ENCODE measurements at places on chromosomes 16 and 17. TPM values are rescaled to one million over a fixed set of nuclear protein-coding genes. Genes with fewer than 3 reads are reported as not detected.

Gene NATD1
- 3.1 TPM for total RNA-seq

Gene MYLK3
- 0.22 TPM for total RNA-seq

Gene KRT20
- total RNA-seq = 1.5 TPM

GRCh38 chr17:70969521-70970034 is 800.2 kb downstream of the KCNJ2 start:
- H3K27ac ChIP-seq = no peak overlapping the region
- no peaks in the 10 kb centered on the region for H3K27me3 ChIP-seq
- no peaks in the 10 kb centered on the region for H3K36me3 ChIP-seq

DNA sequence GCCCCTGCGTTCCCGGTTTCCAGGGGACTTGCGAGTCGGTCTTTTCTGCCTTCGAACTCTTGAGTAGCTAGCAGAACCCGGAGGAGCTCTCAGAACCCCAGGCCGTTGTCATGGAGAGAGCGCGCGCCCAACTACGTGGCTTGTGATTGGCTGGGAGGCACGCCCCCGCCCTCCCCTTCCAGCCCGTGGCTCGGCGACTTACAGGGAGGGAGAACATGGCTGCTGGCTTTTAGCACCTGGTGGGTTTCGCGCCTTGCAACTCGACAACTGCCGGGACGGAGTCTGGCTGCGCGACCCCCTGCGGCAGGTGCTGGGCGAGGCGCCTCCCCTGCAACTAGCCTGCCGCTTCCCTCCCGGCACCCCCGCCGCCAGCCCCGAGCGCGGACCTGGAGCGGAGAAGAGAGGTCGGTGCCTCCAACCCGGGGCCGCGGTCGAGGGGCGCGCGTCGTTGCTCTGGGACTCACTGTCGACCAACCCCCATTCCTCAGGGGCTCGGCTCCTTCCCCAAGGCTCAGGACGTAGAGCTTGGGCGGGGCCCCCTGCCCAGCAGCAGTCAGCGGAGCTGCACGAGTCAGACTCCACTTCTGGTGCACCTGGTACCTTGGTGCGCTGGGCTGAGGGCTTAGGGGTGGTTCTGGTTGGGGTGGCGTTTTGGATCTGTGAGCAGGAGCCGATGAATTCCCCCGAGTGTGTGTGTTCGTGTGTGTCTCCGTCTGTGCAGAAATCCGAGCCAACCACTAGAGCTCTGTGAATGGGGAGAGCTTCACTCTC is 9.0 kb upstream of the ZFP90 start:
- H3K36me3 ChIP-seq = no peaks in the 10 kb centered on the region
- H3K27me3 ChIP-seq = no peaks in the 10 kb centered on the region
- H3K27ac ChIP-seq = peak overlapping the region; percentile 11
- DNase-seq = peak; percentile 41

GRCh38 chr16:72727565-72727964 is 320.4 kb downstream of the ZFHX3 start:
- H3K36me3 ChIP-seq = no peaks in the 10 kb centered on the region
- H3K27me3 ChIP-seq = no peaks in the 10 kb centered on the region
- H3K4me1 ChIP-seq = peaks cover 7% of the 10 kb centered on the region
- no peak for DNase-seq
- no peak overlapping the region for H3K4me3 ChIP-seq

DNA sequence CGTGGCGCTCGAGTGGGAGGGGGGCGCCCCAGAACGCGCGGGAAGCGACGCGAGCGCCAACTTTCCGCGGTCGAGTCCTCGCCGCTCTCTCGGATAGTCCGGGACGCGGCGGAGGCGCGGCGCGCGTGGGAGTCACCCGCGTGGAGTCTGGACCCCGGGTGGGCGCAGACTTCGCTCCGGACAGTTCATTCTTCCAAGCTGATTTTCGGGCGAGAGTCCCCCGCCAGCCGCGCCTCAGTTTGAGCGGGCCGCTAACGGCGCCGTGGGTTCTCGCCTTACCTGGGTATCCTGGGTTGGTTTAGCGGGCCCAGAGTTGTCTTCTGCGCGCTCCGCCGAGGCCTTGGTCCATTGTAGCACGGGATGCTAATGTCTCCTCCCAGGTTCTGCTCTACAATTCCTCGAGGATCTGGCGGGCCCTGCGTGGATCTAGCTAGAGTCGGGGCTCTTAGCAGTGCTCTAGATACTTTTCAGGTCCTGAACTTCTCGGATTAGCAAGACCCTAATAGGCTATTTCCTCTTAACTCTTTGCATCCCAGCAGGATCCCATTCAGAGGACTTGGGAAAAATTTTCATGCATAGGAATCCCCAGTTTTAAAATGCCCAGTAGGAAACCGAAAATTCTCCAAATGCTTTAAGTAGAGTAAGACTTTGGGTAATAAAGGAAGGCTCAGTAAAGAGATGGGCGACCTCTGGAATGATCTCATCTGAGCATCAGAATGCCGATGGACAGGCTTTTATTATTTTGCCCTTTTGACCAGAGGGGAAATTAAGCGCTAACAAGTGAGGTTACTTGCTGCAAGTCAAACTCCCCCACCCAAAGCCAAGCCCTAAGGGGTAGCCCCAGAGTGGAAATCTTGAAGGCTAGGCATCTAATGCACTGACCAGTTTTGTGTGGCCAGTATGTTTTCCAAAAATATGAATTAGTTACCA is 537 bp upstream of the GJC1 start:
- no peaks in the 10 kb centered on the region for H3K36me3 ChIP-seq
- no peak for DNase-seq
- H3K4me1 ChIP-seq = peaks cover 69% of the 10 kb centered on the region

DNA sequence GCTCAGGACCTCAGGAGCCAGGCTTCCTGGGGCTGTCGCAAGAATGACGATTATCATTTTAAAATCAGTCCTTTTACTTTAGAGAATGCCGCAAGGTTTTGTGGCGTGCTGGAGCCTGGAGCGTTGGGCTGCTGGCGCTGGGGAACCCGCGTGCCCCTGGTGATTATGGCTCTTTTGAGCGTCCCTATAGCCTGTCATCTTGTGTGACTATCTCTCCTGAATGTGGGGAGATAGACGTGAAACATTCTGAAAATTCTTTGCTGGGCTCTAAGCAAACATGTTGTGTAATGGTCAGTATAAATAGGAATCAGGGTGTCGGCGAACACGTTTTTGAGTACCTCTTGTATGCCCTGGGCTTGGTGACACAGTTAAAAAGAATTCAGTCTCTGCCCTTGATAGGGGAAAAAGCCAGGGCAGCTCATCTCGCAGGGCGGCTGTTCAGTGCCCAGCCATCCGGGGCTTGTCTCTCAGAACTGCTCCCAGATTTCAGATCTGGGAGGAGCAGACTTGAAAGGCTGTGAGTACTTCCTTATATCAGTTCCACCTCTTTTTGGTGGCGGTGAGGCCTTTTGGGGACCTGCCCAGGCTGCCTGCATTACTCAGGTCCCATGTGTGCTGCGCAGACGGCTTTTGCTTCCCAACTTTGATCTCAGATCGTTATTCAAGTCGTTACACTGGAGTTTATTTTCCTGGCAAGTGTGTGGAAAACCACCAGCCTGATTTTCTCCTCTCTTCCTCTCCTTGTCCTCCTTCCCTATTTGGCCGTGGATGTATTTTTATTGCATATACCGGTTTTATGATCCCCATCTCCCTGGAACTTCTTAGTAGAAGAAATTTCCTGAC is 973 bp downstream of the SLC7A6 start:
- peaks cover 33% of the 10 kb centered on the region for H3K4me1 ChIP-seq
- H3K4me3 ChIP-seq = peak overlapping the region; percentile 85
- DNase-seq = peak; percentile 68
- no peaks in the 10 kb centered on the region for H3K27me3 ChIP-seq
- no peaks in the 10 kb centered on the region for H3K36me3 ChIP-seq

- no peak for DNase-seq
- H3K4me1 ChIP-seq = no peaks in the 10 kb centered on the region
- H3K36me3 ChIP-seq = no peaks in the 10 kb centered on the region
- H3K27ac ChIP-seq = no peak overlapping the region
- no peak overlapping the region for H3K4me3 ChIP-seq
Observed at GRCh38 chr17:55314784-55315491, 50.2 kb downstream of the HLF start.

- peak overlapping the region; percentile 58 for H3K4me3 ChIP-seq
- no peak overlapping the region for H3K27ac ChIP-seq
- no peaks in the 10 kb centered on the region for H3K27me3 ChIP-seq
- peaks cover 12% of the 10 kb centered on the region for H3K4me1 ChIP-seq
Observed at GRCh38 chr17:50344731-50345365, 1.1 kb upstream of the XYLT2 start.

- no peak overlapping the region for H3K27ac ChIP-seq
- H3K27me3 ChIP-seq = no peaks in the 10 kb centered on the region
- H3K36me3 ChIP-seq = no peaks in the 10 kb centered on the region
Observed at GRCh38 chr17:57667461-57667923, 77.6 kb downstream of the CCDC182 start.

DNA sequence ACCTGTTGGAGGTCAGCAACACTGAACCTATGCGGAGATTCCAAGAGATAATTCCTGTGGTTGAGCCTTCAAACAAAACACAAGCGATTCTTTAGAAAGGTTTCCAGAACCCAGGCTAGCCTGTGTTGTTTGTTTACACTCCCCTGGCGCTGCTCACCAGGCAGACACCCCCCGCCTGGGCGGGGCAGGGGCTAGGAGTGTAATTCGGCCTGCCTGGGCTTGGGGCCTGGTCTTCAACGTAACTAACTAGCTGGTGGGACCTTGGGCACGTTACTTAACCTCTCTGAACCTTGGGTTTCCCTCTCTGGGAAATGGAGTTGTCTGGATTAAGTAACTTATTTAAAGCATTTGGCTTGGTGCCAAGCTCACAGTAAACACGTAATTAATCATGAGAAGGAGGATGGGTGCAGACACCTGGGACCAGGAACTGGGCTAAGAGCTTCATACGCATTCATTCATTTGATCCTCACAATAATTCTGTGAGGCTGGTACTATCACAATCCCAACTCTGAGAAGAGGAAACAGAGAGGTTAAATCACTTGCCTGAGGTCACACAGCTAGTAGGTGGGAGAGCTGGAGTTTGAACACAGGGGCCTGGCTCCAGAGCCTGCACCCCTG is 7.6 kb upstream of the ARHGAP27 start:
- peaks cover 19% of the 10 kb centered on the region for H3K4me1 ChIP-seq
- no peak overlapping the region for H3K27ac ChIP-seq
- H3K27me3 ChIP-seq = no peaks in the 10 kb centered on the region
- DNase-seq = no peak

GRCh38 chr17:9350080-9350479 is 225.5 kb downstream of the STX8 start:
- no peak overlapping the region for H3K4me3 ChIP-seq
- H3K36me3 ChIP-seq = no peaks in the 10 kb centered on the region
- no peak overlapping the region for H3K27ac ChIP-seq
- no peaks in the 10 kb centered on the region for H3K4me1 ChIP-seq

DNA sequence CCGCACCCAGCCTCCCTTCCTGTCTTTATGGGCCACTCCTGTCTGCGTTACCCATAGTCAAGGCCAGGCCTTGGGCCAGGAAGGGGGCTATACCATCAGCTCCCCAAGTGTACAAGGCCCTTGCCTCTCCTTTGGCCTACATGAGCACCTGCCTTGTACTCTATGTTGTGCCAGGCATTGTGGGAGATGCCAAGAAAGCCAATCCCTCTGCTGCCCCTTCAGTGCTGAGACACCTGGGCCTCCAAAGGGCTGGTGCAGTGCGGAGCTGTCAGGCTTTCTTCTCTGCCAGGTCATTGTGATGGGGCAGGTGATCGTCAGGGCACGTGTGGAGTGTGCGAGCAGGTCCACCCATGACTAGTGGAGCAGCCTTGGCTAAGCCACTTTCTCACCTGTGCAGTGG is 59.9 kb downstream of the MPRIP start:
- no peaks in the 10 kb centered on the region for H3K27me3 ChIP-seq
- H3K27ac ChIP-seq = no peak overlapping the region
- H3K36me3 ChIP-seq = peaks cover 12% of the 10 kb centered on the region
- H3K4me1 ChIP-seq = peaks cover 3% of the 10 kb centered on the region

GRCh38 chr16:18045356-18045755 is 291.2 kb downstream of the NPIPA8 start:
- no peaks in the 10 kb centered on the region for H3K4me1 ChIP-seq
- no peak overlapping the region for H3K27ac ChIP-seq
- H3K27me3 ChIP-seq = peaks cover 24% of the 10 kb centered on the region
- no peak overlapping the region for H3K4me3 ChIP-seq
- DNase-seq = no peak

DNA sequence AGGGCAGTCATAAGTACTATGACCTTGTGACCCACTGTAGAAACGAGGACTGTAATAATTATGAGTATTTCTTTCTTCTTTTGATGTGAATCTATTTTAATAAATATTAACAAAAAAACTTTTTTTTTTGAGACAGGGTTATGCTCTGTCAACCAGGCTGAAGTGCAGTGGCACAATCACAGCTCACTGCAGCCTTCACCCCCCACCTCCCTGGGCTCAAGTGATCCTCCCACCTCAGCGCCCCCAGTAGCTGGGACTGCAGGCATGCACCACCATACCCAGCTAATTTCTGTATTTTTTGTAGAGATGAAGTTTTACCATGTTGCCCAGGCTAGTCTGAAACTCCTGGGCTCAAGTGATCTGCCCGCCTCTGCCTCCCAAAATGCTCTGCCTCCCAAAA is 32.6 kb downstream of the SCPEP1 start:
- H3K36me3 ChIP-seq = no peaks in the 10 kb centered on the region
- H3K27ac ChIP-seq = no peak overlapping the region
- no peak for DNase-seq
- H3K4me3 ChIP-seq = no peak overlapping the region
- no peaks in the 10 kb centered on the region for H3K27me3 ChIP-seq
- H3K4me1 ChIP-seq = no peaks in the 10 kb centered on the region

DNA sequence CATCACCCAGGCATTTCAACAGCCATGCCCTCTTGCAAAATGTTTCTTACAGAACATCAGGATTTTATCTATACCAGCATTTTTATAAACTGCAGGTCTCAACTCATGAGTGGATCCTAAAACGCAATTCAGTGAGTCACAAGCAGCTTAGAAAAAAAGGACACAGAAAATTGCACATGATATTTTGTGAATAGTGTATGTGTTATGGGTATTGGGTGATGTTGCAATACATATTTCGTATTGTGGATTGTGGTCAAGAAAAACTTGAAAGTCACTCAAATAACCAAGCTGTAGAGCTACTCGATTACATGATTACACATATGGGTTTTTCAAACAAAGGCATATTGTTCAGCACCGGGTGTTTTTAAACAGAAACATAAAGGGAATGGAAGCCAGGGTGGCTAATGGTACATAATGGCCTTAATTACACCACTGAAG is 1.4 kb downstream of the WIPI1 start:
- no peaks in the 10 kb centered on the region for H3K27me3 ChIP-seq
- peak overlapping the region; percentile 63 for H3K4me3 ChIP-seq
- DNase-seq = no peak
- peaks cover 18% of the 10 kb centered on the region for H3K4me1 ChIP-seq

DNA sequence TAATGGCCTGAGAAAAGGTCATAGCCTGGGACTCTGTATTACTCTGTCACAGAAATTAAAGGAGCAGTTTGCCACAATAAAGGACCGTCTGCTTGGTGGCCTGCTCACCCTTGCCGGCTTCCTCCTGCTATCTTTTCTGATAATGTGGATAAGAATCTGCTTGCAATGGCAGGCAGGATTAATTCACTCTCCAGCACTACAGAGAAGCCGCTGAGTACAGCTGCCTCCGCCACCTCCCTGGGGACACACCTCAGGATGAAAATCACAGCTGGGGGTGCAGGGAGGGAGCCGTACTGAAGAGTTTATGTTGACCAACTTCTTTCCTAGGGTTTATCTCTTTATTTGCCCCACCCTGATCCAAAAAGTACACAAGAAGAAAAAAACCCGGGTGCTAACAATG is 245.9 kb upstream of the RPL38 start:
- H3K4me3 ChIP-seq = no peak overlapping the region
- DNase-seq = no peak
- no peaks in the 10 kb centered on the region for H3K4me1 ChIP-seq
- H3K36me3 ChIP-seq = no peaks in the 10 kb centered on the region
- H3K27ac ChIP-seq = no peak overlapping the region
